ENCODE measurements at places on chromosomes 2 and 18.

DNA sequence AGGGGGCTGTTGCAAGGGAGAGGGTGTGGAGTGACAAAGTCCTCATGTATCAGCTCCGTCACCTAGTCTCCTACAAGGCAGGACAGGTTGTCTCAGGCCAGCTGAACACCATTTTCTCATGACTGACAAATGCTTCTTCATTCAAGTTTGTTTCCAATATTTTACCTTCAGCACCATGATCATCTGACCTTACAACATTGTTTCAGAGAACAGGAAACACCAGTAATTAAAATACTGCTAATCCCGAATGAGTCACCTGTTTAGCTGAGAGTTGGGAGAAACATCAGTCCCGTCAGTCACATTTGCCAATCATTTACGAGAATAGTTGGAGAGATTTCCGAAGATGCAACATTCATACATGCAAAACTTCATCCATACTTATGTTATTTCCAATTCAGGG is 25.7 kb upstream of the SP5 start:
- DNase-seq, result no peak

DNA sequence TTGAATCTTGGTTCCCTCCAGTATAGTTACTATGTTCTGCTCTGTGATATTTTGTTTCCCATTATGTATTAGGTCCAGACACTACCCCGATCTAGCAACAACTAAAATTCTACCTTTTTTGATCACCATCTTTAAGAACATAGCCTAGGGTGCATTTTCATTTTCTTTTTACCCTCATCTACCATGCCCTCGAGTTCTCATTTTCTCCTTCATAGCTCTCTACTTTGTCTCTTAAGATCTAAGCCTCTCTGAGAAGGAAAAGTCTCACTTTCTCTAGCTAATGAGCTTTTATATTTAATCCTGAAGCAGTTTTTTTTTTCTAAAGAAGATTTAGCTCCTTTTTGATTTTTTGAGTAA is 1089.4 kb upstream of the SLC39A10 start:
- no peak for DNase-seq

- no peak for DNase-seq
Observed at GRCh38 chr2:120182019-120182560, 41.1 kb downstream of the TMEM185B start.

DNA sequence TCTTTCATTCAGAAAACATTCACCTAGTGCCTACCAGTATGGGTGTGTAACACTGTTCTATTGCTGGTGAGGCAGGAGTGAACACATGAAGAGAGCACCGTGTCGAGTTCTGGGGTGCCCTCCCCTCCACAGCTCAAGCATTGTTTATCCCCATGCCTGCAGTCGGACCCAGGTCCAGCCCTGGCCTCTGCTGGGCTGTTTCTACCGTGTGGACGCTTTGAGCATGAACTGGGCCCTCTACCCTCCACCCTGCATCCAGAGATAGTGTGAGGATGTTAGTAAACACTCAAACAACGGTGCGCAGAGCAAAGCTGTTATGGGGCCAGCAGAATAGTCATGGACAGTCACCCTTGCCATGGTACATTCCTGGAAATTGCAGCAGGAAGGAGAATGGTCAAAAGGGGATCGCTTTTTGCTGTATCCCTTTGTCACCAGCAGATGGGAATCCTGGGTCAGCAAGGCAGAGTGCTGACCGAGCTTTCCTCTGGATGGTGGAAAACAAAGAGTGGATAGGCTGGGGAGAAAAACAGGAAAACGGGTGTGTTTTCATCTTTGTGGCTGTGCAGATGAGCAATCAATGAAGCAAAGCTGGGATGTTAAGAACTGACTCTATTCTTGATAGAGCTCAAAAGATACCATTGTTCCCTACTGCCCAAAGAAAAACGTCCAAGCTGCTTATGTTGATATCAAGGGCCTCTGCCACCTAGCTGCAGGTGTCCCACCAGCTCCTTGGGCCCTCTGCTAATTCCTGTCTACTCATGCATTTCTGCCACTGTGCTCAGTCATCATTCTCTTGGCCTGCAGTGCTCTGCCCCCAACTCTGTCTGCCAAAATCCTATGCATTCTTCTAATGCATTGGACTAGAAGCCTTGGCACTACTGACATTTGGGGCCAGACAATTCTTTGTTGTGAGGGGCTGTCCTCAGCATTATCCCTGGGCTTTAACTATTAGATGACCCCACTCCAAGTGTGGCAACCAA is 38.7 kb downstream of the REEP1 start:
- DNase-seq, result no peak

DNA sequence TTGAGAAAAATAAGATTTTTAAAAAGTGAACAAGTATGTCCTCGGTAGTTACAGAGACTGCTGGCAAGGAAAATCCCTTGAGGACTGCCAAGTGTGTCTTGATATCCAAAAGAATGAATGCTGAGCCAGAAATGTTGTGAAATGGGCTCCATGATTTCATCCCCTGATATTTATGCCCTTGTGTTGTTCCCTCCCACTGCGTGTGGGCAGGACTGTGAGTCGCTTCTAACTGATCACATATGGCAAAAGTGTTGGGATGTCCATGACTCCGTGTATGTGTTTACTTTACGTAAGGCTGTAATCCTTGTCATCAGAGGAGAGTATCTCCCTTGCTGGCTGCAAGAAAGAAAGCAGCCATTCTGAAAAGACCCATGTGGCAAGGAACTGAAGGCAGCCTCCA is 285.1 kb downstream of the SS18 start:
- no peak for DNase-seq

GRCh38 chr18:55119016-55119415 is 159.8 kb upstream of the CCDC68 start:
- no peak for DNase-seq

DNA sequence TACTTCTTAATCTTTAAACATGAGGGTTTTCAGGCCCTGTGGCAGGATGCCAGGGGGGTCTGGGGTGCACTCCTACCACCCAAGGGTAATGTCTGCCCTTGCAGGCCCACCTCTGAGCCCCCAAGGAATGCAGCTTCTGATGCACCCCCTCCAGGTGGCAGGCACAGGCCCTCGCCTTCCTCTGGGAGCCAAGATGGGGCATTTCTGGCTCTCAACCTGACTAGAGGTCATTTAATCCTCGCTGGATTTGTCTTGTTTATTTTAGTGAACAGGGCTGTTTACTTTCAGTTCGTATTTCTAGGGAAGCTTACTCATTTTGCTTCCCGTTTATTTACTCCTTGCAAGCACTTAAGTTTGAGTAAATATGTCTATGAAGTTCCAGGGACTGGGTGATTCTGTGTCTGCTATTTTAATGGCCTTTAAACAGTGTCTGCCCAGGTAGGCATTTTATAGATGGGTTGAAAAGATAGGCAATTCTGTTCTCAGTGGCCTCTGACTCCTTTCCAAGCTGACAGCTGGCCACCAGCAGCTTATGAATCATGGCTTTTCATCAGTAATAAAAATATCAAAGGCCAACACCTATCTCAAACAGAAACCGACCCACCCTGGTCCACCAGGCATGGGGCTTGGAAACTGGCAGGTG is 11.1 kb upstream of the DNPEP start:
- no peak for DNase-seq

GRCh38 chr2:239952251-239952650 is 72.9 kb downstream of the NDUFA10 start:
- DNase-seq, result no peak

DNA sequence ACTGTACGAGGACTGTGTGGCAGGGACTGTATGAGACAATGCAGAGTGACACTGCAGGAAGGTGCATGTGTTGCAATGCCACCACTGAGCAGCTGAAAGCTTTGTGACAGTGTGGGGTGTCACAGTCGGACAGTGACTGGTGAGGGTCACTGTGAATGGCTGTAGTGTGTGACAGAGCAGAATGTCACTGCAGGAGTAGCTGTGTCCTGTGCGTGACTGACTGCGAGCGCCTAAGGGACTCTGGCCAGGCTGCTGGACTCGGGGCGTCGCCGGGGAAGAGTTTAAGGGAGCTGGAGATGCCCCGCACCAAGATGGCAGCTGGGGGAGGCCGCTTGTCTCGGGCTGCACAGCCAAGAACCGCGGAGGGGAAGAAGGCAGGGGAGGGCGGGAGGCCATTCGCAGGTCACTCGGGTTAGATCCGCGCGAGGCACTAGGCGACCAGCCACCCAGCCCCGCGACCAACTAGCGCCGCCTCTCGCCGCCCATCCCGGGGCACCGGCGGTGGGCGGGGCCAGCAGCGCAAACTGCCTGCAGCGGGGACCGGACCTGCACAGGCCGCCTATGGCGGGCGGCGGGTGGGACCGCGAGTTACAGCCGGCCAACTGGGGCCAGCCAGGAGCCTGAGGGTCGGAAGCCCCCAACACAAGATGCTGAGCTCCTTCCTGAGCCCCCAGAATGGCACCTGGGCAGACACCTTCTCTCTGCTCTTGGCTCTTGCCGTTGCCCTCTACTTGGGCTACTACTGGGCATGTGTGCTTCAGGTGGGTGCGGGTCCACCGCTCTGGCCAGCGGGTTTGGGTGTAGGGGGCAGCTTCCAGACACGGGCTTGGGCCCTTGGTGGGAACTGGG is at the start of gene ABHD1:
Gene ABHD1, plus strand, starts transcription at position 514 of the 849 bp plus-strand sequence. Its CDS starts 134 bp downstream, at position 648.
- no peak for DNase-seq

Measured in NCI-H460 (cell line).